ENCODE measurements at places on chromosomes 12 and 14.

- DNase-seq: no peak
Measured at GRCh38 chr12:40107803-40108620, 2.1 kb upstream of the SLC2A13 start.

GRCh38 chr14:68255693-68256178 is 436.2 kb downstream of the RAD51B start:
- no peak for DNase-seq

- no peak for DNase-seq
Measured at GRCh38 chr12:3772380-3772779, 19.5 kb upstream of the CRACR2A start.

- peak; percentile 7 for DNase-seq
Measured at GRCh38 chr12:54879150-54879549, 24.8 kb downstream of the MUCL1 start.

DNA sequence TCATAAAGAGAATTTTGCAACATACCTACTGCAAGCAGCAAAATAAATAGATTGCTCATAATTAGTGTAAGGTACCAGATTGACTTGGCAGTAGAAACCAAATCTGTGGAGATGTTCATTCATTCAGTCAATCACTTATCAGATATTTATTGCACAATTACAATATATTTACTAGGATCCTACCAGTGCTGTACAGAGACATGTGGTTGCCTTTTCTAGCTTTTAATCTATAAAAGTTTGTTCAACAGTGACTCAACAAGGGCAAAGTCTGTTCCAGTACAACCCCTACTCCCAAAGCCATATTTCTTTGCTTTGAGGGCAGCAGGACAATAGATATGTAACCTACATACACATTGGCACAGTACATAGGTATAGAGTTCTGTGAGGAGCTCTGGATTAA is 27.3 kb downstream of the ABCD2 start:
- DNase-seq: no peak

DNA sequence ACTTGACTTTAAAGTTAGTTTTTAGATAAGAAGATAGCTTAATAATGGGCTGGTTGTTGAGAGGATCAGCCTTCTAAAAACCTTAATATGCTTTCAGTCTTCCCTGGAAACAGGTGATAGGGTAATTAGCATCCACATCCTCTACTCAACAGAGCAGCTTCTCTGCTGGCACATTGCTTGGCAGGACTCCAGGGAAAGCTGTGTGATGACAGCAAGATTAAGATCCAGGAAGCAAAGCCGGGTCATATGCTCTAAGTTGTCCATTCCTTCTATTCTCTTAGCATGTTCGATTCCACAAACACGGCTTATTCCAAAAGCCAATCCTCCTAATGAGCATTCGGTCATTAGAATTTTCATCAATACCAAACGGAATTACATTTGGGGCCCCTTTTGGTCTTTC is 87.0 kb downstream of the HMGA2 start:
- DNase-seq: no peak

GRCh38 chr12:28527631-28528249 is 337.5 kb downstream of the CCDC91 start:
- no peak for DNase-seq

DNA sequence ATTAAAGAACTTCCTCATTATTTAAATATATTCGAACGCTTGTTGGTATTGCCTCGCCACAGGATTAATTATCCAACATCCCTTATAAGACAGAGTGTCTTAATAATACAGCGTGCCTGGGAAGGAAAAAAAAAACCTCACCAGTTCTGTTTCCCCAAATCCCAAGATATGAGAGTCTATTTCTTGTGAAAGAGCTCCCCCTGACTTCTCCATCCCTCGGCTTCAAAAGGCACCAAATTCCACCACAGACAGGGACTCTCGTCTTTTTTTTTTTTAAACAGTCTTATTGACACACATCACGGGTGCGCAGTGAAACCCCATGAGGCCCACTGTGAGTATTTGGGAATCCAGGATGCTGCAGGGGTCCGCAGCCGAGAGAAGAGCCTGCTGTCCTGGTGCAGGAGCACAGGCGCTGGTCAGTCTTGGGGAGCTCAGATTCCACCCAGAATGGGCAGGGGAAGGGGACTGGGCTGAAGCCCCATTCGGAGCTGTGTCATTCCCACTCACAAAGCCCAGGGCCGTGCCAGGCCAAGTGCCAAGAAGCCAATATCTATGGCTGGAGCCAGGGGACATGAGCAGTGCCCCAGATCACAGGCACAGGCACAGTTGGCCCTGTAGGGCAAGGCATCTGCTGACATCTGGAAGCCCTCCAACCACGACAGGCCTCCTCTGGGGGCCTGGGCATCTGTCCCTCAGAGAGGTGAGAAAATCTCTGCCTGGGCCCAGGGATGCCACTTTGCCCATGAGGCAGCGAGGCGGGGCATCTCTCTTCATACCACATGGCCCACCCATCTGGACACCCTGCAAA is 71.9 kb downstream of the BCL11B start:
- no peak for DNase-seq

DNA sequence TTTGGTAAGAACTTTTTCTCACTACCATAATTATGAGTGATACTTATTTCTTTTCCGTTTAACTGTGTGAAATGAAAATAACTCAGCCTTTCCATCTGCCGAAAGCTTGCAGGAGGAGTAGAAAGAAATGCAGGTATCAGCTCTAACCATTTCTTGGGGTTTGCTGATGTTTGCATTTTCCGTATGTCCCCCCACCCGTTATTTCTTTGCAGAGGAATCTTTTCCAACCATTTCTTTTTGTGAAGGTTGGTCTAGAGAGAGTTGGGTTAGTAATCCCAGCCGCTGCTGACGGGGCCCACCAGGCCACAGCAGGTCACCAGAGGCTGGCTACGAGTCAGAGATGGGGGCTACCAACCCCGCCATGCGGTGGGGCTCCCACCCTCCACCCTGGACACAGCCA is 7.0 kb upstream of the PIWIL1 start:
- no peak for DNase-seq

GRCh38 chr12:943051-943450 is 6.4 kb downstream of the RAD52 start:
- no peak for DNase-seq

DNA sequence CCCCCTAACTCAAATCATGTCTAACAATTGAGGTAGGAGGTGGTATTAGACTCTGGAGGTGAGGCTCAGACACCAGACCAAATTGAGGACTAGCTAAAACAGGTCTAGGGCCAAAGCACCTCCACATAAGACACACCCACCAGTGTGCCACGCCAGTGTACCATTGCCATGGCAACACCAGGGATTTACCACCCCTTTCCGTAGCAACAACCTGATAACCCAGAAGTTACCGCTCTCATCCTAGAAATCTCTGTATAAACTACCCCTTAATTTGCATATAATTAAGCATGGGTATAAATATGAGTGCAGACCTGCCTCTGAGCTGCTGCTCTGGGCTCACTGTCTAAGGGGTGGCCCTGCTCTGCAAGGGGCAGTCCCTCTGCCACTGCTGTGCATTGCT is 57.4 kb upstream of the PPP2R5C start:
- DNase-seq: no peak

GRCh38 chr12:78040111-78040510 is 209.4 kb downstream of the NAV3 start:
- DNase-seq: no peak

DNA sequence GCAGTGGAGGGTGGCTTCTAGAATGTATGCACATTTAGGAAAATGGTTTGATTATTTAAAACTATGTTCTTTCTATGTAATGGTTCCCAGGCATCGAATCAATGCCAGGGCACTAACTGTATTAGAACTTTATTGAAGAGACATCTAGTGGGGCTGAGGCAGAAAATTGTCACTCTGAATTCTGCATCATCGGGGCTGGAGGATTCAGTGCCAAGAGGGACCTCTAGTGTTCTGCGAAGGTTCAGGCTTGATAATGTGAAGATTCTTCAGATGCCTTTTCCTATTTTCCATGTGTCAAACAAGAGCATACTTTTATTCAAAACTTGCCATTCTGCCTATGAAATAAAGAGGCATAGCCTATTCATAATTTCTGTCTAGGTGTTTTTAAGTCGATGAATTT is 146.3 kb downstream of the CAND1 start:
- peak; percentile 39 for DNase-seq

- DNase-seq: no peak
Measured at GRCh38 chr12:20624718-20625117, 70.4 kb upstream of the SLCO1C1 start.

- no peak for DNase-seq
Measured at GRCh38 chr12:1579651-1580435, 14.5 kb downstream of the FBXL14 start.

- no peak for DNase-seq
Measured at GRCh38 chr12:25366122-25366521, 115.4 kb upstream of the KRAS start.

GRCh38 chr12:6271281-6271680 is 39.2 kb upstream of the PLEKHG6 start:
- no peak for DNase-seq

GRCh38 chr12:56987011-56987410 is 19.3 kb downstream of the ZBTB39 start:
- no peak for DNase-seq

- DNase-seq: peak; percentile 66
Measured at GRCh38 chr12:124745891-124746570, 117.6 kb downstream of the SCARB1 start.

- no peak for DNase-seq
Measured at GRCh38 chr12:27778206-27778605, 1.8 kb upstream of the KLHL42 start.

- DNase-seq: no peak
Measured at GRCh38 chr12:127690161-127690560, 576.8 kb upstream of the TMEM132C start.

GRCh38 chr12:24134092-24134491 is 184.6 kb upstream of the SOX5 start:
- no peak for DNase-seq

GRCh38 chr12:1925684-1926006 is 7.2 kb upstream of the CACNA2D4 start:
- no peak for DNase-seq

DNA sequence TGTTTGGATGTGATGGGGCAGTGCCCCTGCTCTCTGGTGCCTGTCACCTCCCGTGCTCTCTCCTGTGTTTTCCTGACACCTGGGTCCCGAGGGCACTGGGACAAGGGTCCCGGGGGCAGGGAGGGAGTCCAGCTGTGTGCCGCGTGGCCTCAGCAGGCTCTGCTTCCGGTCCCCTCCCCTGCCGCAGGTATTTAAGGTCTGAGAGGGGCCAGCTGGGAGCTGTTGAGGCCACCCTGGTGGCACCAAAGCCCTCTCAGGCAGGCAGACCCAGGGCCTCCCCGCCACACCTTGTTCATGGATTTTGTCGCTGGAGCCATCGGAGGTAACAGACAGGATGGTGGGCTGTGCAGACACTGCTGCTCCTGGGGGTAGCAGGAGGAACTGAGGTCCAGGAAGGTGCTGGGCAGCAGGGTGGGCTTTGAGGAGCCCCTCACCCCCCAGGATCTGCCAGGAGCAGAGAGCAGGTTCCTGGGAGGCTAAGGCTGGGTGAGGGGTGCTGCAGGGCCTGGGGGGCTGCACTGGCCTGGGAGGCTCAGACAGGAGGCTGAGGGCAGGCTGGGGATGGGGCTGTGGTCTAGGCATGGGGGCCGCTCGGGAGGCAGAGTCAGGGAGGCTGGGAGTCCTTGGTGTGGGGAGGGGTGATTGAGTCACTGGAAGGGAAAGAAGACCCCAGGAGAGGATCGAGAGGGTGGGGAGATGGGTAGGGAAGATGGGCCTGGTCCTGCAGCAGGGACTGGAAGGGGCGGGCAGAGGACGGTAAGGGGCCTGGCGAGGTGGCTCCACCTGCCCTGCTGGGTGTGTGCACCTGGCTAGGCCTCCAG is at the start of gene SLC25A47:
TSS of gene SLC25A47 (plus strand) at position 219 of the 821 bp plus-strand sequence. CDS start at position 295, 76 bp downstream.
- no peak for DNase-seq

GRCh38 chr14:105022276-105022670 is 1.4 kb upstream of the CDCA4 start:
- DNase-seq: no peak

DNA sequence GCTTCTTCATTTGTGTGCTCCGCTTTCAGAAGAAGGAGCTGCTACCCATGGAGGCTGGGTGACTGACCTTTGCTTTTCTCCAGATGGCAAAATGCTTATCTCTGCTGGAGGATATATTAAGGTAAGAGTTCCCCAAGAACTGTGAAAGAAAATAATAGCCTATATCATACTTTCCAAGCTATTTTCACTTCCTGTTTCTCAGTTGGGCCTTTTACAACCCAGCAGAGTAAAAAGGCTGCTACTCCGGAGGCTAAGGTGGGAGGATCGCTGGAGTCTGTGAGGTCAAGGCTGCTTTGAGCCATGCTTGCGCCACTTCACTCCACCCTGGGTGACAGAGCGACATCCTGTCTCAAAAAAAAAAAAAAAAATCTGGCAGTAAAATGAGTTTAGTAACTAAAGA is 82.1 kb downstream of the APAF1 start:
- no peak for DNase-seq

GRCh38 chr12:6923851-6924250 is 3.9 kb upstream of the ATN1 start:
- no peak for DNase-seq

DNA sequence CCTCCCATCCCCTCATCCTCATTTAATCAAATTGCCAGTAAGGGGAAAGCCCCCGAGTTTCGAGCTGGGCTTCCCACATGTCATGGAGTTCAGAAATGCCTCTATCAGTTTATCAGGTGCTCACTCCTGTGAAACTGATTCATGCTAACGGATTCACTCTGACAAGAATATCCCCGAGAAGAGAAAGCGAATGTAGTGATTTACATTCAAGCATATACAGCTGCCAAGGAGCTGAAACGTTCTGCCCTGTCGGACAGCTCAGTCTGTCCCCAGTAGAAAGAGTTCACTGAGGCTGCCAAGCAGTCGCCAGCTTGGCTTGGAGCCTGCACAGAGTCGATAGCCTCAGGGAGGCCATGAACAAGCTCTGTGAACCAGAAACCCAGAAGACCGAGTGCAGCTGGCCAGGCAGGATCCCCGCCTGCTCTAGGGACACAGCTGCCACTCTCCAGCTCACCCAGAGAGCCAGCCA is 88.4 kb downstream of the TMCC3 start:
- no peak for DNase-seq

GRCh38 chr12:118061011-118061872 is at the start of gene WSB2:
TSS of gene WSB2 (minus strand) at chr12:118061179. CDS start at chr12:118061048, 131 bp downstream.
- no peak for DNase-seq

DNA sequence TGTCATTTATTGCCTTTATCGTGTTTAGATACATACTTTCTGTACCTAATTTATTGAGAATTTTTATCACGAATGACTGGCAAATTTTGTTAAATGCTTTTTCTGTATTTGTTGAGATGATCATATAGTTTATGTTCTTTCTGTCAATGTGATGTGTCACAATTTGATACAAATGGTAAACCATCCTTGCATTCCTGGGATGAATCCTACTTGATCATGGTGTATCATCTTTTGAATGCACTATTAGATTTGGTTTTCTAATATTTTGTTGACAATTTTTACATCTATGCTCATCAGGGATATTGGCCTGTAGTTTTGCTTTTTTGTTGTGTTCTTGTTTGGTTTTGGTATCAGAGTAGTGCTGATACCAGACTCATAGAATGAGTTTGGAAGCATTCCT is 185.1 kb downstream of the NUBPL start:
- no peak for DNase-seq
